Activated CD4-positive, alpha-beta T cell treated with anti-CD3 and anti-CD28 coated beads, Interleukin-10, Interleukin-2, amounts not matched to agents 100 ng/mL and 50 ng/mL, durations not matched to agents 16 hours and 8 hours (primary cell): ENCODE measurements at places on chromosomes 2 and 18.
A peak's percentile ranks its signal among the peaks of the same experiment; 100 is the strongest.

DNA sequence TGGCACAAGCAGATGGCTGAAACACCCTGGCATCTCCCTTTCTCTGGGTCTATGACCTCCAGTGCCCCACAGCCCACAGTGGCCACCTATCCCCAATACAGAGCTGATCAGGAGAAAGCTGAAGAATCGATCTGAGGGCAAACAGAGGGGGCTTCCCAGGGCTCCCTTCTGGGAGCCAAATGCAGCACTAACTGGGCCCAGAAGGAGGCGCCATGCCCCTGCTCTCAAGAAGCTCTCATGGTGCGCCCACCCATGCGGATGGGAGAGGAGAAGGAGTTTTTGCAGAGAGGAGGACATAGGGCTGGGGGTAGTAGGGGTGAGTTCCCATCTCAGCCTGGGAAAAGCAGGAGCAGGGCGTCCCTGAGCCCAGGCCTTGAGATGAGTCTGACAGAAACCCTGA, 787.3 kb upstream of the RAB6C start:
- no peak for DNase-seq

GRCh38 chr18:55328301-55328700, 259.7 kb downstream of the TCF4 start:
- no peak for DNase-seq

GRCh38 chr2:96534701-96535181, 1.8 kb upstream of the ARID5A start:
- DNase-seq, result no peak

- DNase-seq, result no peak
Observed at GRCh38 chr2:134189009-134189720, 64.7 kb upstream of the MGAT5 start.

- DNase-seq, result peak; percentile 77
Observed at GRCh38 chr2:69565431-69565839, 78.1 kb downstream of the AAK1 start.
